Calu3 (cell line): ENCODE measurements at places on chromosomes 4 and X. TPM values are rescaled to one million over a fixed set of nuclear protein-coding genes. Genes with fewer than 3 reads are reported as not detected.
A peak's percentile ranks its signal among the peaks of the same experiment; 100 is the strongest.

ARSJ gene
- 12.5 and 13.3 TPM in 2 replicates for total RNA-seq

DNA sequence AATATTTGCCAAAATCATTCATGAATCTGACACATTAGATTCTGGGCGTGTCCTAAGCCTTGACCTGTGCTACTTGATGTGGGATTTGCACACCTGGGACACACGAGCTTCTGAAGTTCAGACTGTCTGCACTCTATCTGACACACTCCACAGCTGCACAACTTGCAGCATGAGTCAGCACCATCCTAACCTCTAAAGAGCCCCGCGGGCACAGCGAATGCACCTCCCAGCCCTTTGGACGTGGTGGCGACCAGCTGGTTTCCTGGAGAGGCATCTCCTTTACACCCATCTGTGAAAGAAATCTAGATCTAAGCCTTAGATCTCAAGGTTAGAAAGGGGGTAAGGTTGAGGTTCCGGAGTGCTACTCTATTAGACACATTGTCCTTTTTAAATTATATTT, 69.2 kb downstream of the SORBS2 start:
- DNase-seq: no peak

ZBTB49 gene
- 3.3 and 5.9 TPM in 2 replicates for total RNA-seq

DNA sequence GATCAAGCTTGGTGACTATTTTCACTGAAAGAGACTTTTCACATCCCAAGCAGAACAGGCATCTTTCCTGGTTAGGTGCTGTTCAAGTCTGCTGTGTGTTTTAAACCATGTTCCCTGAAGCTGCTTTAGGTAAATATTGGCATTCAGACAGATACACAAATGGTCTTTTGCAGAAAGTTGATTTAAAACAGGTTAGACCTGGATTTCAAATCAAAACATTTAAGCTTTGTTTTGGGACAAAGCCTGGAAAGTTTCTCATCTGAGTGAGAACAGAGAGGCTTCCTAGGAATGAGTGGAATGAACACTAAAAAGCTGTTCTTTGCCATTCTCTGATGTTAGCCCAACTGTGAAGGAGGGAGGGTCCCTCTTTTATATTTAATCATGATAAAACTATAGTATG, 10.1 kb downstream of the ANXA3 start:
- no peak for DNase-seq

SYN1 gene
- 0.21 TPM in 1 of 2 replicates, not detected in the other for total RNA-seq

FGF5 gene
- total RNA-seq: 0.50 and 0.81 TPM in 2 replicates

- no peak for DNase-seq
Observed at GRCh38 chrX:64187762-64188150, 17.8 kb downstream of the AMER1 start.

ITGB1BP2 gene
- total RNA-seq: 7.1 and 8.1 TPM in 2 replicates

GRCh38 chr4:52312722-52313121, 261.6 kb downstream of the SPATA18 start:
- DNase-seq: peak; percentile 67

DNA sequence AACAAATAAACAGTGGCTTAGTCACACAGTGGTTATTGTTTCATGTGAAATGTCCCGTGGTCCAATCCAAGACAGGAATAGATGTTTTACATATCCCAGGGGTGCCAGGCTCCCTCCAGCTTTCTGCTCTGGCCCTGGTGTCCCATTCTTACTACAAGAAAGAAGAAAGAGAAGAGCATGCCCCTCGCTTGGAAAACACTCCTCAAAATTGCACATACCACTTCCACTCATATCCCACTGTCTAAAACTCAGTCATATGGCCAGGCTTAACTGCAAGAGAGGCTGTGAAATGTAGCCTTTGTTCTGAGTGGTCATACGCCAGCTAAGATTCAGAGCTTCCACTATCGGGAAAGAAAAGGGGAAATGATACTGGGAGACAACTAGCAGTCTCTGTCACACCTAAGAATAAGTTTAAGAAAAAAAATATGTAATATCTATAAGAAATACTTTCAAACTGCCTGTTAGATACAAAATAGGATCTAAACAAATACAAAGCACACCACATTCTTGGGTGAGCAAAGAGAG, 306.8 kb upstream of the FAM241A start:
- no peak for DNase-seq

SCML2 gene
- 1.4 and 1.9 TPM in 2 replicates for total RNA-seq

DNA sequence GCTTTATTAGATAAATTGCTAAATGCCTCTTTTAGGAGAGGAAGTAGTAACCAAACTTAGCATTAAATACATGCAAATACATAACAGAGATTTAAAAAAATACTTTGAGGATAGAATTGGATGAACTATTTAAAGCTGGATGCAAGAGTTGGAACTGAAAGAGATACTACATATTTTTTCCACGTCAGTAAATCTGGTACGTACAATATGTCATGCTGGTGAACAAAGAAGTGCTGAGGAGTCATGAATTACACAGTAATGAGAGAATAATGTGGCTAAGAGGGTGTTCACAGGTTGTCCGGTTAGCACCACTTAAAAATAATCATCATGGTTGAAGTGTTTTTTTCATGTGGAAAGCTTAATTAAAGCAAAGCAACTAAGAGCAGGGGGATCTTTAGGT, 184.1 kb upstream of the FRMPD4 start:
- no peak for DNase-seq

CXCL6 gene
- total RNA-seq: 48.2 and 91.0 TPM in 2 replicates

DNA sequence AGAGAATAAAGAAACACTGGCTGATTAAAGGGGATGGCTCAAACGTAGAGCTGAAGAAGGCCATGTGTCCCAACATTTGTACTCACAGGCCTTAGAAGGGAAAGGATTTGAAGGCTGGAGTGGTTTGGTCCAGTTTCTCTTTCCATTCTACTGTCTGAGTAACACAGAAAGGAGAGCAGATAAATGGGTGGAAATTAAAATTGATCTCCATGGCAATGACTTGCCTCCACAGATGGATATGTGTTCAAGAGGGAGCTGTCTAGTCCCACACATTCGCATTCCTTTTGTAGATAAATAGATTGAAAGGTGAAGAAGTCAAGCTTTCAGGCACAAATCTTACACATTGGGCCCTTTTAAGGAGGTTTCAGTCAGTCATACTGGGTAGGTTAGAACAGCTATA, 74.6 kb downstream of the DOCK11 start:
- DNase-seq: no peak

- DNase-seq: no peak
Observed at GRCh38 chrX:94401426-94401825, 727.4 kb downstream of the FAM133A start.

DNA sequence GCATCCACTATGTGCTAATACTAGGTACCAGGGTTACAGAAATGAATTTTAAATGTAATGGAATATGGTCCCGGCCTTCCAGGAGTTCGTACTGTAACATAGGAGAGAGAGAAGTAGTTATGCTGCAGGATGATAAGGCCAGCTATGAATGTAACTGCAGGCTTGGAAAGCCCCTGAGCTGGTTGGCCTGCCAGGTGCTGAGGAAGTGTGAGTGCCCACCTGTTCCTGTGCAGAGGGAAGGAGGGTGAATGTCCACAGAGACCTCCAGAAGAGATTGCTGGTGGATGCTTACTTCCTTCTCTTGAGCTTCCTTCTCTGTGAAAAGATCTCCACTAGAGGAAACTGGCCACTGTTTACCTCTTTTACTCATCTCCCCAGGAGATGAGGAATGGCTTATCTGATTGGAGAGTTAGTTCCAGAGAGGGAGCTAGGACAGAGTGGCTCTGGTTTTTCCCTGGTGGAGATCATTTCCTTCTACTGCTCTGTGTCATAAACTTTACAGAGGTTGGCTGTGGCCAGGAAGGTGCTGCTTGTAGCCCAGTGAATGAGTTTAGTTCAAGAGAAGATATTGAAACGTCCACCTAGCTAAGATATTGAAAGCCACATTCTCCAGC, 114.0 kb upstream of the LNX1 start:
- DNase-seq: no peak

VEGFC gene
- total RNA-seq: 1.2 and 1.5 TPM in 2 replicates

SOD3 gene
- total RNA-seq: 26.2 and 33.7 TPM in 2 replicates

DNA sequence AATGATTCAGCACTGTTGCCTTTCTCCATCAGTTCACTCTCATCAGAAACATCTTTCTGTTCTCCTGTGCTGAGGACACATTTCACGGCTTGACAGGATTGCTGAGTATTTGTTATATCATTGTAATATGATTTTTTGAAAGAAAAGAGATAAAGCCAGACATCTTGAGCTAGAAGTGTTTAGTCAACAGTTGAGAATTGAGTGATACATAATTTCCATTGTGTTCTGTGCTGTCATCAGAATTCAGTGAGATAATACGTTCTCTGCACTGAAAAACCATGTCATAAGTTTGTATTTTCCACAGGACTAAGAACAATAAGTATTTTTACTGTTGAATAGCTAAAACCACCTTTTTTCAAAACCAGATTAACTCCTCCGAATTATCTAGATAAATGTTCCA, 50.2 kb upstream of the GPRIN3 start:
- no peak for DNase-seq

DNA sequence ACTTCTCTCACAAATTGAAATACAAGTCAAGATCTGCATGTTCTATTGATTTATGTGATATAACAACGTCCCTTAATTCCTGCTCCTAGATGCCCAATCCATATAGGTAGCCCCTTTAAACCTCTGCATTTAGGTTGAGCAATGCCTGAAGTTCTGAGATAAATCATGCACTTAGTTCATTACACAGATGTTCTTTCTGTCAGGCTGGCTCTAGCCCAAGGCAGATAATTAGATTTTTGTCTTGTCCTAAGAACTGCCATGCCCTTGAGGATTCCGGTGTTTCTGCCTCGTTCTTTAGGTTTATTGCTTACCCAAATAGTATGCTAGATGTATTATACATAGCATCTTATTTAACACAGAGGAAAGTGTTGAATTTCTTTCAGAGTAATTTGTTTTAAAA, 143.1 kb downstream of the TRAM1L1 start:
- DNase-seq: no peak

GRCh38 chrX:44785652-44786051, 58.2 kb upstream of the DUSP21 start:
- no peak for DNase-seq

- DNase-seq: peak; percentile 73
Observed at GRCh38 chrX:15854080-15854655, 445 bp downstream of the AP1S2 start.

F9 gene
- total RNA-seq: not detected in 2 replicates

DNA sequence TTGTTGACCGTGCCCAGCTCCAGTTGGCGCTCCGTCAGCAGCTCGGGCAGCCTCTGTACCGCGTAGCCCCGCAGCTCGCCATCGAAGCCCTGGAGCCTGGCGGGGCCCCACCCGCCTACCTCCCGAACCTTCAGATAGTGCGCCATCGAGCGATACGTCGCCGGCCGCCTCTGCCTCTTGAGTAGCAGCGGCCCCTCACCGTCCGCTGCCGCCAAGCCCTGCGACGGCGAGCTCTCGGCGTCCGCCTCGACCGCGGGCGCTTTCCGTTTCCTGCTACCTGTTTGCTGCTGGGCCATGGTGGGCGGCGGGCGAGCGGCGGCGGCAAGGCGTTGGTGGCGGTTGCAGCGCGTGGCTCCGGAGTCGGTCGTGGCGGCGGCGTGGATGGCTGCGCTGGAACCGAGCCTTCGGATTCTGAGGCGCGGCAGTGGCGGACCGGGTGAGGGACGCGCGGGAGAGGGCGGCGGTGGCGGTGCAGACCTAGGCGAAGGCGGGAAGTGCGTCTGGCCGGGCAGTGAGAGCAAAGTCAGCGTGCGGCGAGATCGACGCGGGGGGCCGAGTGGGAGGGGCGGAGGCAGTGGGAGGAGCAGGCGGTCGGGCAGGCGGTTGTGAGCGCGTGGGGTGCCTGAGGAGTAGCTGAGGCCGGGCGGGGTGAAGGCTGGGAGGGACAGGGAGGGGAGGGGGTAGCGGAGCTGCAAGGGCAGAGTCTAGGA, at the start of gene DCAF12L1:
Gene DCAF12L1 (minus strand): TSS at position 502 of the 710 bp plus-strand sequence. CDS start 206 bp downstream, at position 296.
- no peak for DNase-seq

DNA sequence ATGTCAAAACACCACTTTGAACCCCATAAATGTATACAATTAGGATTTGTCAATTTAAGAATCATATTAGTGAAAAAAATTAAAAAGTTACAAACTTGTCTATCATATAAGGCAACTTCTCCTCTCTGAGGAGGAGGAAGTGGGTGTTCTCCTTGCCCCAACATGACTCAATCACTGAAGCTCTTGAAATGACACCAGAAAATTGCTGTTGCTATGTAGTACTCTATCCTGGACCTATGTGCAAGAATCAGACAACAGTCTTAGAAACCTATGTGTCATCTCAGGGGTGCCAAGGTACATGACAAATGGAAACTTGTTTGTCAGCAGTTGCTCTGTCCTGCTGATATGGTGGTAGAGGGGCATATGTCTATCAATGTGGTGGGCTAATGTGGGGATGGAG, 47.7 kb downstream of the HMGB3 start:
- DNase-seq: no peak

- DNase-seq: no peak
Observed at GRCh38 chr4:145716661-145717200, 36.8 kb downstream of the C4orf51 start.

- no peak for DNase-seq
Observed at GRCh38 chr4:16129336-16129735, 45.5 kb upstream of the PROM1 start.

- DNase-seq: peak; percentile 51
Observed at GRCh38 chr4:174873931-174874330, 44.2 kb upstream of the ADAM29 start.

DNA sequence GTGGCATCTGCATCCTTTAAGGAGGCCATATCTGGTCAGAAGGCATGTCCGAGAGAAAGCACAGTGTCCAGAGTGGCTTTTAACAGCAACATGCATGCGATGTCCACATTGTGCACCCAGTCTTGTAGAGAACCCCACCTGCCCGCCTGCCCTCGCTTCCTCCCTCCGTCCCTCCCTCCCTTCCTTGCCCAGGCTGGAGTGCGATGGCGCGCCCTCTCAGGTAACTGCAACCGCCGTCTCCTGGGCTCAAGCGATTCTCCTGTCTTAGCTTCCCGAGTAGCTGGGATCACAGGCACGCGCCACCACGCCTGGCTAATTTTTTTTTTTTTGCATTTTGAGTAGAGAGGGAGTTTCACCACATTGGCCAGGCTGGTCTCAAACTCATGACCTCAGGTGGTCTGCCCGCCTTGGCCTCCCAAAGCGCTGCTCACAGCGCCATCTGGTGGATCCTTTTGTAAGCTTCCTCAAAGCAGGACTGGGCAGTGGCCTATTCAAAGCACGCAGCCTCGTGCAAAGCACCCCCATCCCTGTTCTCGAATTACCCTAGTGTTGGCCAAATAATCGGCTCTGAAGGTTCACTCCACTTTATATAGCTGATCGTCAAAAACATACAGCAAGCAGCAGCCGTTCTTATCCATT, 15.0 kb downstream of the BRCC3 start:
- DNase-seq: peak; percentile 38

GRCh38 chr4:150584111-150584915, 2.4 kb downstream of the MAB21L2 start:
- no peak for DNase-seq

- no peak for DNase-seq
Observed at GRCh38 chr4:166239354-166239753, 366.3 kb downstream of the TLL1 start.
